ENCODE measurements at places on chromosomes 2 and 18.

DNA sequence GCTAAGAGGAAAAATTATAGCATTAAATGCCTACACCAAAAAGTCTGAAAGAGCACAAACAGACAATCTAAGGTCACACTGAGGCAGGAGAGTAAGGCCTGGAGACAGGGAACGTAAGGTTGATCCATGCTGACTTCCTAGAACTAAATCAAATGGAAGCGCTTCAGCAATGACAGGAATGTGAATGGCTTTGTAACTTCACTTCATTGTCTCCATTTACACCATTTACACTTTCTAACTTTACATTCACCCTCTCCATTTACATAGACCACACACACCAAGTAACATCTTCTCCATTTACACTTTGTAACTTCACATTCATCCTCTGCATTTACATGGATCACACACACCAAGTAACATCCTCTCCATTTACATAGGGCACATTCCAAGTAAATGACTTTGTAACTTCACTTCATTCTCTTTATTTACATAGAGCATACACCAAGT is 103.1 kb upstream of the SPATS2L start:
- DNase-seq: no peak

- DNase-seq: no peak
Measured at GRCh38 chr18:54359233-54359632, 1.5 kb downstream of the C18orf54 start.

GRCh38 chr18:52764316-52764715 is 424.3 kb downstream of the DCC start:
- no peak for DNase-seq

DNA sequence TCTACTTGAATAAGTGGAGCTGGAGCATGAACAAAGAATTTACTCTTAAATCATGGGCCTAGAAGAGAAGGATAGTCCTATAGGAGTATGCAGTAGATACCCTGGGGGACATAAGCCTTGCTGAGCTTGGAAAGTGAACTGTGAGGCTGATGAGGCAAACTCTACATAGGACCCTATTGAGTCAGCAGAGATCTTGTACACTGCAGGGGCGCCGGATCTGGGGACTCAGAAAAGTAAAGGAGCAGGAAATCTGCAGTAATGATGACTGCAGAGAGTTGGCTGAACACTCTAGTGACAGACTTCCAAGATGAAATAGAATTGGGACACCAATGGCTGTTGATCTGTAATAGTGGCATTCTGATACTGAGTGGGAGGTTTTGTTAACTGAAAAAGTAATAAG is 543.7 kb downstream of the XIRP2 start:
- no peak for DNase-seq

DNA sequence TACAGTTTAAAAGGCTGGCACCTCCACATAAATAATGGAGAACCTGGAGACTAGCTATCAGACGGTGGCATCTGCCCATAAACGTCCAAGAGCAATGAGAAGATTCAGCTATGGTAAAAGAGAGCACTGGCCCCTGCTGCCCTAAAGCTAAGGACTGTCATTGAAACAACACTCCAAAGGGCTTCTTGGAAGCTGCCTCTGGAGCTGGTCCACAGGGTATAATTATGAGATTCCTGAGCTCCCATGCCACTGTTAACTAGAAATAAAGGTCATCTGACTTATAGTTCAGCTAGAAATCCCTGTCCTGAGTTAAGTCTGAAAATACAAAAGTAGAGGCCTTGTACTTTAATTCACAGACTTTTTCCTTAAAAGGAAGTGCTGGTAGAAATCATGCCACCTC is 39.9 kb upstream of the RBMS1 start:
- DNase-seq: no peak

DNA sequence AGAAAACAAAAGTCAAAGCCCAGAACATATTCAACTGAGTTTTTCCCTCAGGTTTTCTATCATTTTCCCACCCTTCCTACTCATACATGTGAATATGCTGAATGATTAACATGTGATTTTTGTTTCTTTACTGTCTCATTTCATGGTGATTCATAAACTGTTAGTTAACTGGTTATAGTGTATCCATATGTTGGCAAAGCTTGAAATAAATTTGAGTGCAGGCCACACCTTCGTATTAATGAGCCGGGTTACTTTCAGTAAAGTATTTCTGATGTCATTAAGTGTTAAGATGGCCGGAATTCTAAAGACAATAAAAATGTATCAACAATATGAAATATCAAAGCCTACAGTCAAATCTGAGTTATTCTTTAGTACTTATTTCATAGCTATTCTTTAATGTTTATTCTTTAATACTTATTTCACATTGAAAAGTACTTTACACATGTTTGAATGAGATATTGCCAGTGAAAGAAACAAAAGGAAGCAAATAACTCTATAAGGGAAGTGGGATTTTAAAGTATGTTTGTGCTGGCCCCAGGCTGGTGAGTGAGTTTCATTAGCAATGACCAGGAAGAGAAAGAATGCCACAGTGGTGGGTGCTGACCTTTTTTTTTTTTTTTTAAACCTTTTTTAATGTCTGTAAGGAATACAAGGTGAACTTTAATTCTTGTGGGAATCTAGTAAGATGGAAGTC is 178.6 kb downstream of the NEDD4L start:
- no peak for DNase-seq

GRCh38 chr2:120619579-120619978 is 116.1 kb upstream of the GLI2 start:
- DNase-seq: no peak

GRCh38 chr18:7682321-7682720 is 115.2 kb downstream of the PTPRM start:
- no peak for DNase-seq

GRCh38 chr2:209456489-209456888 is 32.6 kb downstream of the MAP2 start:
- no peak for DNase-seq

GRCh38 chr2:226183550-226183949 is 616.1 kb downstream of the IRS1 start:
- DNase-seq: no peak

DNA sequence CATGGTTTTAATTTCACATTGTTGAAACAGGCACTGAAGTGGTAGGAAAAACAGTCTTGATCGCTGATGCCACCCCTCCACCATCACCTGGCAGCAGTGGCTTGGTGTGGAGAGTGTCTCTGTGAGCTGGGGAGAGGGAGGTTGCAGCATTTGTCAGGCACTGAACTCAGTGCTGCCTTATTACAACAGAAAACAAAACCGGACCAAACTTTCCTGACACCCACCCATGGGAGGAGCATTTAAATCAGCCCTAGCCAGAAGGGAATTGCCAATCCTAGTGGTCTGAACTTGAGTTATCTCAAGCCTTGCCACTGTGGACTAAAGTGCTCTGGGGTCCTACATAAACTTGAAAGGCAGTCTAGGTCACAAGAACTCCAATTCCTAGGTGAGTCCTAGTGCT is 103.0 kb upstream of the LGALSL start:
- DNase-seq: no peak

GRCh38 chr2:216629784-216630183 is 3.4 kb upstream of the IGFBP2 start:
- DNase-seq: no peak

GRCh38 chr2:202541137-202541536 is 93.6 kb upstream of the FAM117B start:
- DNase-seq: no peak

- DNase-seq: no peak
Measured at GRCh38 chr2:134056173-134056572, 197.7 kb upstream of the MGAT5 start.

DNA sequence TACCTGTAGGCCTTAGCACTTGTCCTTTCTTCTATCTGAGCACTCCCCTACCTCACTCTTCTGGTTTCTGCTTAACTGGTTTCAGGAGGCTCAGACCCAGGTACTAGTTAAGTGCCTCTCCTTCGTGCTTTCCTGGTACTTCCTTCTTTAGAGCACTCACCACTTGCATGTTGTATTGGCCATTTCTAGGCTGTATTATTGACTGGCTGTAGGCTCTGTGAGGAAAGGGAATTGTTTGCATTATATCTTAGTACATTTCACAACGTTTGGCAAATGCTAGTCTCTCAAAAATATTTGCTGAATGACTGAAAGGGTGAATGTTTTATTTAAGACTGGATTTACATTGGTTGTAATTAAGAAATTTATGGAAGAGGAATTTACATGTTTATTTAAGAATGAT is 36.0 kb upstream of the SCN1A start:
- no peak for DNase-seq

DNA sequence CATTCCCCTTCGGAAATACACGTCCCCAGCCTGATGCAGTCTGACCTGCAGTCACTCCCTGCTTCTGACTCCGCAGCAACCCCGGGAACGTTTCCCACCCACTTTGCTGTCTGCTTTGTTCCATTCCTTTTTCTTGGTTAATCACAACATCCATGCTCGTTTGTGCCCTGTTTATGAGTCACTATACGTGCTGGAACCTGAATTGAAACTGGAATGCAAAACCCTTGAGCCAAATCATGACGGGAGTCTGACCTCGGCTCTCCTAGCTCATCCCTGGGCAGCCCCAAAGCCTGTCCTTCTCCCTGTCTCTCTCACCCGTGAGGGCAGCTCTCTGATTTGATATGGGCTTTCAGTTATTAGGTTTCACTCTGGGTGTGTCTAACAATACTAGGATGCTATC is 57.1 kb upstream of the RNF152 start:
- no peak for DNase-seq

GRCh38 chr2:144404586-144405314 is 115.2 kb downstream of the ZEB2 start:
- DNase-seq: no peak

- DNase-seq: no peak
Measured at GRCh38 chr2:21928292-21928691, 804.5 kb downstream of the TDRD15 start.

DNA sequence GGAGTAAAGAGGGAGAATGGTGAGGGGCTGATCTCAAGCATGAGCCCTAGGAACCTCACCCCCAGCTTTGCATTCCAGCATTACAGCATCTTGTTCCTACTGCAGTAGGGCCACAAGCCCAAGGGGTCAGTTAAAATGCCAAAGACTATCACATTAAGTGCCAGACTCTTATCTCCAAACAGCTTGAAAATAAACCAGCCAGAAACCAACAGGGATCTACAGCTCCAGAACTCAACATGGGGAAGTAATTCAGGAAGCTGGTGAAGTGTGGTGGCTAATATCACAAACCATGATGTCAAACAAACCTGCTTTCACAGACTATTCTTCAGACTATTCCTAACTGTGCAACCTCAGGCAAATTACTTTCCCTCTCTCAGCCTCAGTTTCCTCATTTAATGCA is 278.3 kb downstream of the TNS1 start:
- no peak for DNase-seq

GRCh38 chr2:4884117-4884571 is 808.0 kb upstream of the SOX11 start:
- DNase-seq: no peak

- no peak for DNase-seq
Measured at GRCh38 chr2:105889046-105889445, 144.3 kb downstream of the NCK2 start.

DNA sequence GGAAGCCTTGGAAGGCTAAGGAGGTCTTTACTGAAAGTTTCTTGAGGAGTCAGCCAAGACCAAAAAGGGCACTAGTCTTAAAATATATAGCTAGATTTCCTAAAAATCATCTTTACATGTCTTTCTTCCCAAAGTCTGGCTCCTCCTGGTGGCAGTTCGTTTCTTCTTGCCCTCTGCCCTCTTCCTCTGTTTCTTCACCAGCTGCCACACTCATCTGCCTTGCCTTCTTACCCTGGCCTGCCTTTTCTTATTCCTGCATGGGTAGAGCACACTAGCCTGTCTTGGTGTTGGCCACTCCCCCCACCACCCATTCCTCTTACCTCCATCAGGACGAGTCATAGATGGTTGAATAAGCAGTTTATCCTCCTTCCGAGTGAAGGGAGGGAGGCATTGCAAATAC is 129.8 kb downstream of the RAPGEF4 start:
- DNase-seq: peak; percentile 5

- DNase-seq: no peak
Measured at GRCh38 chr2:134412639-134412999, 158.7 kb downstream of the MGAT5 start.

DNA sequence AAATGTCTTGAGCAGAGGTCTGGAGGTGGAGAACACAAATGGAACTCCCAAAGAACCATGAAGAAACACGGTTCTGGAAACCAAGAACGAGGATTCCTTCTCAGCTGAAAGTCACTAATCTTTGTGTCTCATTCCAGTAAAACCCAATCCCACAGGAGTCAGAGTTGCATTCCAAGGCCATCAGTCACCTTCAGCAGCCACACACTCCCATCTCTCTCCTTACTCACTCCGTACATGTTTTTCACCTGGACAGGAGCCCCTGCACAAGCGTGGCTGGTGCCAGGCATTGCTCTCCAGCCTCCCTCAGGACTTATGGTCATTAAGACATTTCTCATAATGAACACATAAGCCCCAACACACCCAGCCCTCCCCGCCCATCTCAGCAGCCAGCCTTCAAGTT is 175.4 kb upstream of the SIX2 start:
- no peak for DNase-seq

DNA sequence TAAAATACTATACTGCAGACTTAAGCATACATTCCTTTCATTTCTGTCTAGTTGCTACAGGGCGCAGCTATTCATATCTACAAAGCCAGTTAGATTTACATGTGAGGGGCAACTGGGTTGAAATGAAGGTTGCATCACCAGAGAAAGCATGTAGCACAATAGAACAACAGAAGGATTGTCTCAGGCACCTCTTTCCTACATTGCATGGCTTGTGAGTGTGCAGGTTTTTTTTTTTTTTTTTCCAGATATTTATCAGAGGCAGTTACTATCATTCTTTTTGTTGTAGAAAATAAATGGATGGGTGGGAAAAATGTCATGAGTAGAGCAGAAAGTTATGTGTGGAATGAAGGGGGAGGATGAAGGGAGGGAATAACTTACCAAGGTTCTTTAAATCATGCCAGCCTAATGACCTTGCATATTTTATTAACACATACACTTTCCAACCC is 86.8 kb downstream of the ERBB4 start:
- DNase-seq: no peak

DNA sequence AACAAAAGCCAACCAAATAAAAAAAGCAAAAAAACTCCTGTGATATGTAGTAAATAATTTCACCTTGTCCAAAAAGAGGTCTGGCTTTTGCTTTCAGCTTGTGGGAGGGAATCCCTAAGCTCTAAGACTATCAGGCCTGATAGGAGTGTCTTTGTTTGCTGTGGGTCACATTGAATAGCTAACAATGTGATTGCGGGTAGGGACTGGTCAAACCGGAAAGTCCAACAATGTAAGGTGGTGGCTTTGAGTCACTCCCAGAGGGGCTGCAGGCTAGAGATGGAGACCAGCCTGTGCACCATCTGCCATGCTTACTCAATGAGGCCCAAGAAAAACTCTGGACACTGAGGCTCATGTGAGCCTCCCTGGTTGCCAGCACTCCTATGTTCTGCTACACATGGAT is 192.9 kb downstream of the TFCP2L1 start:
- no peak for DNase-seq

- DNase-seq: no peak
Measured at GRCh38 chr2:239321596-239322415, 79.0 kb downstream of the HDAC4 start.

DNA sequence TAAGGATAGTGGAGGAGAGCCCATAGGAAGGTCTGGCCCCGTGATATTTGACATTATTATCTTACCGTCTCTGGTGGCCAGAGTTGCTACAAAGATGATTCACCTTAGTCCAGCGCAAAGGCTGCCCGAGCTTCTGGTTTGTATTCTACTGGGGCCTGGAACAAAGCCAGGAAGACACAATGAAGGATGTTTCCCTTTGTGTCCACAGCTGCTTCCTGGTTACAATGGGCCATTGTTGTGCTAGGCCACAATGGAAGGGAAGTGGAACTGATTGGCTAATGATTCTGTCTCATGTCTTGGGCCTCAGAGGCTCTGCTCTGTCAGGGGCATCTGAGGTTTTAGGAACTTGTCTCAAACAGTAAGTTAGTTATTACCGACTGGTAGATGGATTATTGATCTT is 132.2 kb downstream of the TDRD15 start:
- DNase-seq: no peak

All from SW 1271 (cell line).